ENCODE measurements at places on chromosomes 5 and 9.

DNA sequence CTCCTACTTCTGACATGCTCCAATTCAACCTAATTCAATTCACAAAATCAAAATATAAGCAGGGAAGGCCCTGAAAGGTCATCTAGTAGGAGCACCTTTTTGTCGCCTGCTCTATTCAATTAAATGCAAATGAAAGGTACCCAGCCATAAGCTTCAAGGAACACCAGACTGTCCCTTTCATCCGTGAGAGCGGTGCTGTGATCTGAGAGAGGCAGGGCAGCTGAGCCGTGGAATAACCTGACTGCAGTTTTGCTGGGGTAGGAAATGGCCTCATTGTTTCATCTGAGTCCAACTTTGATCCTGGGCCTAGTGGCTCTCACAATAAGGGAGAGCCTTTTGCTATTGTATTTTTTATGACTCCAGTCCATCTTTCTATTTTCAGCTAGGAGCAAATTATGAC is 39.8 kb upstream of the GLRA1 start:
- no peak for DNase-seq

GRCh38 chr5:68440651-68441050 is 225.1 kb downstream of the PIK3R1 start:
- DNase-seq: no peak

DNA sequence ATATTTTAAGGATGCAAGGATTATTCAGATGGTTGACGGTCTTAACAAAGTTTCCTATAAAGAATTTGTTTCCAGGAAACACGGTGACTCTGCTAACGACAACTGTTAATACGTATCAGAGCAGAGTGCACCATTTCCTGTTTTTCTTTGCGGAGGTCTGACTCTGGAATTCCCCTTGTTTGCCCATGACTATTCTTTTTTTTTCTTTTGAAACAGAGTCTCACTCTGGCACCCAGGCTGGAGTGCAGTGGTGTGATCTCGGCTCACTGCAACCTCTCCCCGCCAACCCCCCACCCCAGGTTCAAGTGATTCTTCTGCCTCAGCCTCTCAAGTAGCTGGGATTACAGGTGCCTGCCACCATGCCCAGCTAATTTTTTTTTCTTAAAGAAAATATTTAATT is 115.9 kb downstream of the CDC42SE2 start:
- no peak for DNase-seq

GRCh38 chr5:43367453-43367852 is 44.7 kb downstream of the CCL28 start:
- DNase-seq: no peak

DNA sequence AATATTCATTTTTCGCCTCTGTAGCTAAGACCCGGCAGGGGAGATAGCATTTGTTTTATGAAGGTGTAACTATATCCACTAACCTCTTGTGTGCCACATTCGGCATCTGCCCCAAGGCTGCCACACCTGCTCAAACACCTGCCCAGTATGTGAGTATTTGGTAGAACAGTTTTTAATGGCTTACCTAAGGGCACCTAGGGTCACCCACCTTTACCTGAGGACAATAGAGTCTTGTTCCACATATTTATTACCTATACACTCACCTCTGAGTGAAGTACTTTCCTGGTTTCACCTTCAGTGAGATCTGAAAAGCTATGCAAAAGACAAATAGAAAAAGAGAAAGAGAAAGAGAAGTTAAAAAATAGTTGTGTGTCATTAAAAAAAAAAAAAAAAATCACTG is 68.0 kb upstream of the PIP5K1B start:
- DNase-seq: no peak

GRCh38 chr9:138078846-138079245 is 201.3 kb downstream of the CACNA1B start:
- DNase-seq: no peak

- no peak for DNase-seq
Measured at GRCh38 chr9:72983056-72983455, 30.2 kb upstream of the ALDH1A1 start.

GRCh38 chr5:73747696-73748380 is 121.8 kb downstream of the ARHGEF28 start:
- DNase-seq: no peak

DNA sequence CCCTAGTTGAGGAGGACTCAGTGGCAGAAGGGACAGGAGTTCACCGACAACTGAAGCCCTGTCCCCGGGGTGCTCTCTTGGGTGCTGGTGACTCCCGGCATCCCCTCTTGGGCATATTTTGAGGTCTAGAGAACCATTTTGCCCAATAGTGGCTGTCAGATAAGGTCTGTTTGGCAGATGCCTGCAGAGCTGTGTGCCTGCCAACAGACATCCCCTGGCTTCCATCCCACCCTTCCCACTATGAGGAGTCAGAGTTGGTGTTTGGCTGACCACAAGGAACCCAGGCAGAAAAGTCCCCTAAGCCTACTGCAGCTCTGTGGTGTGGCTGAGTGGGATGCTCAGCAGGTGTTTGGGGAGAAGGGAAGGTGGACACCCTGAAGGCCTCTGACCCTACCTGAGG is 207.0 kb downstream of the AUH start:
- DNase-seq: no peak

DNA sequence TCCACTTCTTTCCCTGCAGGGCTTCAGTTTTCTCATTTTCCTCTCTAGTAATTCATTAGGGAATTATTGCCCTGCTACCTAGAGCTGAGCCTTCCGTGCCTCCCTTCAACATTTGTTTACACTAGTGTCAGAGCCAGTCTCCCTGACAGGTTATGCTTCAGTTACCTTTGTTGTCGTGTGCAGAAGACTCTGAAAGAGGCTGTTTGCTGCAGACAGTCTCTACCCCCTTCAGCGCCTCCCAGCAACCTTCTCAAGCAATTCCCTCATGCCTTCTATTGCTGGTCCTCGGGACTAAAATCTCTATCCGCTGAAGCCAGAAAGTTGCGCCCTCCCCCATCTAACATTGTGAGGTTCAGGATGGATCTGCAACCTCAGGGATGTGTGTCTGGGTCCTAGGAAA is 12.8 kb downstream of the RALGPS1 start:
- DNase-seq: no peak

DNA sequence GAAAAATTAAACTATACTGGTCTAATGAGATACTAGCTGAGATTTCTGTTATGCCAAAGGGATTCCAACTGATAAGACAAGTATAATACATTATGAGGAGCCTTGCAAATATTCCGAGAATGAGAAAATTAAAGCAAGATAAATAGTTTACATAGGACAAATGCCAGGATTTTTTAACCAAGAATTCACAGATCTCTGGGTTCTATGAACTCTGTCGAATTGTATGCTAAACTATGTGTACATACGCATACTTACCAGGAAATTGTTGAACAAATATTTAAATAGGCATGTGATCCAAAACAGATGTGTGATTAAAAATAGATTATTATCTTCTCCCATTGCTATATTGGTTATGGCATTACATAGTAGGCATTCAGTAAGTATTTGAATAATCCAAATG is 616.6 kb downstream of the GABRG2 start:
- no peak for DNase-seq

DNA sequence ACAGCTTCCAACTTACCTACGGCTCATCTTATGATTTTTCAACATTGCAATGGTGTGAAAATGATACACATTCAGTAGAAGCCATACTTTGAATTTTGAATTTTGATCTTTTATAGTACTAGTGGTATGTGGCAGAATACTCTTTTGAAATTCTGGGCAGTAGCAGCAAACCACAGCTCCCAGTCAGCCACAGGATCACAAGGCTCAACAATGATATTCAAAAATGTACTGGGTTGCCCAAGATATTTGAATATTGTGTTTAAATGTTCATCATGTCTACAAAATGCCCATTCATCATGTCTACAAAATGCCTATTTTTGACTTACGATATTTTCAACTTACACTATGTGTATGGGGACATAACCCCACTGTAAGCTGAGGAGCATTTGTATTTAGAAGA is 81.3 kb upstream of the PRR16 start:
- DNase-seq: no peak

DNA sequence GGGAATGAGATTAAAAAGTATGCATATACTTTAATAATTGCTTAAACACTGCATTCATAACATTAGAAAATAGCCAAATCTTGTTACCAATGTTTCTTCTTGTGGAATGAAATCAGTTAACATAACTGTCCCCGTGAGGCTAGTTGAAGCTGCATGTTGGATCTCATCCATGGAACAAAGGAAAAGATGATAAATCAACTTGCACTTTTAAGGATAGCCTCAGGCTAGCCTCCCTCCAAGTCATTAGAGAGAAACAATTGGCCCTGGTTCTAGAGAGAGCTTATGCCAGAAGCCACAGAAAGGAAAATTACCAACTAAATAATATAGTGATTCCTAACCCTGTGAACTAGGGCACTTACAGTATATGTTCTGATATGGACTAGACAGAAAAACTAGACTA is 66.9 kb downstream of the GRIN3A start:
- DNase-seq: no peak

DNA sequence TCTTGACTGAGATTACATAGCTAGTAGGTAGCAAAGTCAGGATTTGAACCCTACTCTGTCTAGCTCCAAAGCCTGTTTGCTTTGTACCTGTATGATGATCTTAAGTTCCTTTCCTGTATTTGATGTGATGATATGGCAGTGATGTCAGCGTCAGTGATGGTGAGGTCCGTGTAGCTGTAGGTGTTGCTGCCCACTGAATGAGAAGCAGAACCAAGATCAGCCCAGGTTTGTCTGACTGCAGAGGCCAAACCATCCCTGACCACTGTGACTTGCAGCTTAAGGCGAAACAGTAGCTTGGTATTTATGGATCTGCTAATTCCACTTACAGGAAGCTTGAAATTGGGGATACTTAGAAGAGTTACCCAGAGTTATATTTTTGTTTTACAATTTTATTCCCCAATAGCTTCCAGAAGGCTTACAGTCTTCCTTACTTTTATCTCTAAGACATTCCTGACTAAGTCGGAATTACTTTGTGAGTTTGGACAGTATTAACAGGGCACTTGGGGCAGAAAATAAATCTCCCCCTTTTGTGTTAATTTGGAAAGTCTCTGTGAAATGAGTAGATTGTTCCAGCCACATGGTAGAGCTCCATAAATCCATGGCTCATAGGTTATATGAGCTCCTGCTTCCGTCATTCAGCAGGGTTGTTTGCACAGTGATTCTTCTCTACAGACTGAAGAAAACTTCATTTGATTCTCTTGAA is 273.4 kb downstream of the NR3C1 start:
- DNase-seq: no peak

DNA sequence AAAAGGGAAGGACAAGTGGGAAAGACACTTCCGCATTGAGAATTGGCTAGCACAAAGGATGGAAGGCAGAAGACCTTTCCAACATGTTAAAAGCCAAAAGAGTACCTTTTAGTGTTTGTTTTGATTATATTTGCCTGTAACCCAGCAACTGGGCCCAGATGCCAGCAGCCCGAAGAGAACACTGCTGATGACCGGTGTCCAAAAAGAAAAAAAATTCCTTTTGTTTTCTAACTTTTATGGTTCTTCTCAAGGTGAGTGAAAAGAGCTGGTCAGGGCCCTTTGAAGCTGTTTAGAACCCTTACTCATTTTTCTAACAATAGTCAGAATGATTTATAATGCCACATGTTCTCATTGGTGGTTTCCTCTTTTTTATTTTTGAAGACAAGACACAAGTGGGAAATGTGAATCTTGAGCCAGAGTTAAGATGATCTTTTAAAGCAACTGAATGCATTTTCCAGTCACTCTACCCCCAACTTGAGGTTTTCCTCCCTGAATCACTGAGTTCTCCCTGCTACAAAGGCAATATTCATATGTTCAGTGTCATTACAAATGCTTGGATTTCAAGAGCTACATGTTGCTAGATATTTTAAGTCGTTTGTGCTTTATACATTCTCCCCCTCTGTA is 32.3 kb upstream of the ZNF462 start:
- no peak for DNase-seq

DNA sequence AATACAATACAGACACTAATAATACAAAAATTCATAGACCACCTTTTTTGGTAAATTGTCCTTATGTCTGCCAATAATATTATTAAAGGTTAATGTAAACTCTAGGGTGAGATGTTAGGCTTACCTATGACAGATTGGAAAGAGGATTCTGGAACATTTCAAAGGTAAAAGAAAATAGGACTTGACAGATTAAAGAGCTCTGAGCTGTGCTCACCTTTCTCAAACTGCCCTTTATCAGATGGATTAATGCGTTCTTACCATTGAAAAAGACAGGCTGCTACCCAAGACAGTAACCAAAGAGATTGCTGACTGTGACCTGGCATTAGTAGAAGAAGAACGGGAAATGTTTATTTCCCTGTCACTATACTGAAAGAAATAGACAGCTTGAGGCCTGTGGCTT is 156.1 kb upstream of the MRPS30 start:
- no peak for DNase-seq

- DNase-seq: no peak
Measured at GRCh38 chr9:135584371-135584770, 22.8 kb downstream of the PAEP start.

DNA sequence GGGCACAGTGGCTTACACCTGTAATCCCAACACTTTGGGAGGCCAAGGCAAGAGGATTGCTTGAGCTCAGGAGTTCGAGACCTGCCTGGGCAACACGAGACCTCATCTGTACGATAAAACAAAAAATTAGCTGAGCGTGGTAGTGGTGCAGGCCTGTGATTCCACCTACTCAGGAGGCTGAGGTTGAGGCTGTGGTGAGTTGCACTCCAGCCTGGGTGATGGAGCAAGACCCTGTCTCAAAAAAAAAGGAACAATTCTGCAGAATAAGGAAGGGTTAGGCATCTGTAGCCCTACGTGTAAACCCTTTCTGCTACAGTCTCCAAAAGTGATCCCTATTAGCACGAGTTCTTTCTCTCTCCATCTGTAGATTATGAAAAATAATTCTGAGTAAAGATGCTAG is 19.9 kb downstream of the CDC26 start:
- DNase-seq: no peak

DNA sequence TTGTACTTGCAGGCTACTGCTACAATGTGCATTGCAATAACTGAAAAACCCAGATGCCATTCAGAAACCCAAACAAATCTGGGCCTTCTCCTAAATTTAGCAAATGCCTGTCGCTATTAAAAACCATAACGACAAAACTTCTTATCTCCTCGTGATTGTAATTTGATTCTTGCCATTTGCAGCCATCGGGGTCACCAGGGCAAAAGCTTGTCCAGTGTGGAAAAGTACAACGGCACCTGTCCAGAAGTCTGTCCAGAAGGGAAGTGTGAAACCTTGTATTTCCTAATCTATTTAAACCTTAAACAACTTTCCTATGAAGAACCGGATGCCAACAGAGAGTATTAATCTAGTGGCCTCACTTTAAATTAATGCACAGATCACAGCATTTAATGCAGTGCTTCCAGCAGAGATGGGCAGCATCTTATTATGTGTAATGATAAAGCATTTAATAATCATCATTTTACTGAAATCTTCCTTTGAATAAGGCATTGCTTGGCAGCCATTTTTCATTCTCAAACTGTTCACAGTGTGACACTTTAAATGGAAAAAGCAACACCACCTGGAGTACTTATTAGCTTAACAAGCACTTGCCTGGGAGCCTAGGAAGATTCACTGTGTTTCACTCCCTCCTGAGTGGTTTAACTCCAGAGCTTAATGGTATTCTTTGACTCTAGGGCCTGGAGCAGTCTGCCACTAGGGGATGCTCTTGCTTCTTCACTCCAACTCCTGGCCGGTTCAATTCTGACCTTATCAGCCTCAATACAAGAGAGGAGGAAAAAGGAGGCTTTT is 4.9 kb upstream of the C7 start:
- DNase-seq: no peak

GRCh38 chr5:3432135-3432534 is 163.5 kb upstream of the IRX1 start:
- no peak for DNase-seq
